ENCODE measurements at places on chromosomes 2 and 18. TPM values are rescaled to one million over a fixed set of nuclear protein-coding genes. Genes with fewer than 3 reads are reported as not detected.
A peak's percentile ranks its signal among the peaks of the same experiment; 100 is the strongest.

GRCh38 chr2:135863233-135863632 is 13.0 kb downstream of the MCM6 start:
- H3K4me3 ChIP-seq = no peak overlapping the region
- H3K27me3 ChIP-seq = no peaks in the 10 kb centered on the region
- H3K27ac ChIP-seq = no peak overlapping the region
- no peaks in the 10 kb centered on the region for H3K4me1 ChIP-seq

DNA sequence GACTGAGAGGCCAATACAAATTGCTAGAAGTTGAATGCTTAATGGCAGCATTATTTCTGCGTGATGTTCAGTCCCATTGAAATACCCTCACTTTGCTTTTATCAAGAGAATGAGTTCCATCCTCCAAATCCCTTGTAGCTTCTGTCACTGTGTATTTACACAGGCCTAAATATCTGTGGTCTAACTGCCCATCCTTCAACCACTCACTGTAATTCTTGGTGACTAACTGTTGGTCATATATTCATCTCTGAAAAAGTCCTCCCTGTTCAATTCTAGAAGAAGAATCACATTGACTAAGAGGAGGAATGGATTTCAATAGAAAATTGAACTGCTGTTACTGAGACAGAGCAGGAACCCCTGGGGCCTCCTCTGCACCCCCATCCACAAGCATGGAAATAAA is 74.2 kb upstream of the L3MBTL4 start:
- no peak overlapping the region for H3K4me3 ChIP-seq
- no peaks in the 10 kb centered on the region for H3K4me1 ChIP-seq
- no peaks in the 10 kb centered on the region for H3K27me3 ChIP-seq
- H3K36me3 ChIP-seq = no peaks in the 10 kb centered on the region
- DNase-seq = no peak

DNA sequence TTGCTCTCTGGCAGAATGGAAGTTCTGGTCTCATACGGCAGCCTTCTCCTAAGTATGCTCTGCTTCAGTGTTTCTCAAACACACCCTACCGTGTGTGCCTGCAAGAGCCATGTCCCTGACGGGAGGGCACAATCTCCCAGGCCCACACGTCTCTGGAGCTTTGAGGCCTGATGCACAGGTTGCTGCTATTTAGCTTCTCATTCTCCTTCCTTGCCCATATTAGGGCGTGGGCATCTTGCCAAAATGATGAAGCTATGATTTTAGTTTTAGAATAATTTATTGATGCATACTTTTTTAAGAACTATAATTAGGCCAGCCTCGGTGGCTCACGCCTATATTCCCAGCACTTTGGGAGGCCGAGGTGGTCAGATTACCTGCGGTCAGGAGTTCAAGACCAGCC is 107.9 kb downstream of the RNF144A start:
- H3K36me3 ChIP-seq = peaks cover 10% of the 10 kb centered on the region
- no peak for DNase-seq
- H3K27ac ChIP-seq = no peak overlapping the region
- no peak overlapping the region for H3K4me3 ChIP-seq
- peaks cover 35% of the 10 kb centered on the region for H3K4me1 ChIP-seq

DNA sequence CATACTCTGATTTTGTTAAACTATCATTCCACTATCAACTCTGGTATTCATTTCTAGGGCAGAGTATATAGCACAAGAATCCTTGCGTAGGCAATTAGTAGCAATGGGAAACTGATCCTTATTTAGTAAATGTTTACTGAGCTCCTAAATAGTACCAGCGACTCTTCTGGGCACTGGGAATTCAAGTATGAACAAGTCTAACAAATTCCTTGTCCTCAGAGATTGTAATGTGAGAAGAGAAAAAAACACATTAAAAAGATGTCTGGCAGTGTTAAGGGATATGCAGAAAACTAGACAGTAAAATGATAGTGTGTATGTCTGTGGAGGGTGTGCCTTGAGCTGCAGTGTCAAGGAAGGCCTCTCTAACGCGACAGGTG is 721 bp downstream of the METTL5 start:
- H3K4me3 ChIP-seq = peak overlapping the region; percentile 84
- peaks cover 5% of the 10 kb centered on the region for H3K36me3 ChIP-seq
- peaks cover 30% of the 10 kb centered on the region for H3K4me1 ChIP-seq
- no peak for DNase-seq

- no peaks in the 10 kb centered on the region for H3K27me3 ChIP-seq
- H3K4me3 ChIP-seq = no peak overlapping the region
- H3K36me3 ChIP-seq = no peaks in the 10 kb centered on the region
- no peaks in the 10 kb centered on the region for H3K4me1 ChIP-seq
- no peak overlapping the region for H3K27ac ChIP-seq
- DNase-seq = no peak
Measured at GRCh38 chr2:209102319-209102718, 321.5 kb upstream of the MAP2 start.

The PDE11A gene
- total RNA-seq = 0.27 TPM

- H3K36me3 ChIP-seq = no peaks in the 10 kb centered on the region
- no peaks in the 10 kb centered on the region for H3K4me1 ChIP-seq
- no peak for DNase-seq
Measured at GRCh38 chr18:59484561-59485328, 125.7 kb upstream of the LMAN1 start.

- no peak overlapping the region for H3K27ac ChIP-seq
- no peak overlapping the region for H3K4me3 ChIP-seq
- peaks cover 19% of the 10 kb centered on the region for H3K27me3 ChIP-seq
- H3K36me3 ChIP-seq = no peaks in the 10 kb centered on the region
Measured at GRCh38 chr2:162839419-162839818, 852 bp upstream of the KCNH7 start.

The TEX44 gene
- total RNA-seq = not detected

The MPHOSPH10 gene
- 26.0 TPM for total RNA-seq

GRCh38 chr2:26488463-26489212 is 10.7 kb upstream of the OTOF start:
- no peaks in the 10 kb centered on the region for H3K27me3 ChIP-seq
- DNase-seq = peak; percentile 40
- H3K36me3 ChIP-seq = no peaks in the 10 kb centered on the region
- no peaks in the 10 kb centered on the region for H3K4me1 ChIP-seq
- H3K4me3 ChIP-seq = no peak overlapping the region
- no peak overlapping the region for H3K27ac ChIP-seq

DNA sequence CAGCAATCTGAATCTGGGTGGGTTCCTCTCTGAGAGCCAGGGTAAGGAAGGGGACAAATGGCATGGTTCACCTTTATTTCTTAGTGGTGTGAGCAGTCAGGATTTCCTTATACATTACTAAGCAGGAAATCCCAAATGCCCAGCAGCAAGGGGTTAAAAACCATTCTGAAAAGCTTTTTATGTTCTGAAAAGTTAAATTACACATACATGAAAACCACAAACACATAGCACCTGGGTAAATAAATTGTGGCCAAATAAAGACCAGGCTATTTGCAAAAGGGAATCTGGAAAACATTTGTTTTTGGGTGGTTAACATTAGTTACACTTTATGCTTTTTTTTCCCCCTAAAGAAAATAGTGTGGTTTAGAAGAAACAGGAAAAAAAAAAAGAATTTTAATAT is 156.1 kb downstream of the AGPS start:
- peaks cover 10% of the 10 kb centered on the region for H3K4me1 ChIP-seq
- H3K4me3 ChIP-seq = no peak overlapping the region
- DNase-seq = no peak
- no peaks in the 10 kb centered on the region for H3K36me3 ChIP-seq

The RFTN2 gene
- total RNA-seq = 4.3 TPM

Data from lower lobe of right lung (tissue), 2 donors.